ENCODE measurements at places on chromosomes 7 and 10.

DNA sequence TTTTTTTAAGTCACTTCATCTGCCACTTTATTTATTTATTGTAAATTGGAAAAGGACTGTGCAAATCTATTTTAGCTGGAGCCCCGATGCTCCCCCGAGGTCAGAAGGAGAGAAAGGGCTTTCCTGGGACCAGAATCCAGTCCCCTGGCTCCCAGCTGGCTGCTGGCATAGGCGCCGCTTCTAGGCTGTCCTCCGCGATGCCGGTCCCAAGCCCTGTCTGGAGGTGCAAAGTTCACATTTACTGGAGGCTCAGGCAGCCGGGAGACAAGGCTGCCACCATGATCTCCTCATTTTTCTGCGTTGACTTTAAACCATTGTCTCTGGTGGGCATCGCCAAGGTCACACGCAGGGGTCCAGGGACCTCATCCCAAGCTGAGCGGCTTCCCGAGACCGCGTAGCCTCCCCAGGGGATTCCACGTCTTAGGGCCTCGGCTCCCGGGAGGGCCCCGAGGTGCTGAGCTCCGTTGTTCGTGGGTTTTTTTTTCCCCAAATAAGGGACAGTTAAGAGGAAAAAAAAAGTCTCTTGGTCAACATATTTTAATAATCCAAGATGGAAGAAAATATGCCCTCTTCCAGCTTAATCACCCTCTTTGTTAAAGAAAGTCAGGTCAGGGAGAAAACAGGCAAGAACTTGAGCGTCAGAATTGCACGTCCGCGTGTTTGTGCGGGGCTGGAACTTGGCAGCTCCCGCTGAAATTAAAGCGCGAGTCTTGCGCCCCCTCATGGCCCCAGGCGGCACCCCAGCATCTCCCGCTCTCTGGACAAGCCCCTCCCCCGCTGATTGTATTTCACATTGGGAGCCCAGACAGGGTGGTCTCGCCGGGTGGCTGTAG is 11.9 kb downstream of the RGR start:
- peak; percentile 8 for DNase-seq

- DNase-seq, result no peak
Measured at GRCh38 chr7:41847606-41848005, 144.7 kb upstream of the INHBA start.

GRCh38 chr10:11393858-11394257 is 217.6 kb downstream of the USP6NL start:
- DNase-seq, result no peak

DNA sequence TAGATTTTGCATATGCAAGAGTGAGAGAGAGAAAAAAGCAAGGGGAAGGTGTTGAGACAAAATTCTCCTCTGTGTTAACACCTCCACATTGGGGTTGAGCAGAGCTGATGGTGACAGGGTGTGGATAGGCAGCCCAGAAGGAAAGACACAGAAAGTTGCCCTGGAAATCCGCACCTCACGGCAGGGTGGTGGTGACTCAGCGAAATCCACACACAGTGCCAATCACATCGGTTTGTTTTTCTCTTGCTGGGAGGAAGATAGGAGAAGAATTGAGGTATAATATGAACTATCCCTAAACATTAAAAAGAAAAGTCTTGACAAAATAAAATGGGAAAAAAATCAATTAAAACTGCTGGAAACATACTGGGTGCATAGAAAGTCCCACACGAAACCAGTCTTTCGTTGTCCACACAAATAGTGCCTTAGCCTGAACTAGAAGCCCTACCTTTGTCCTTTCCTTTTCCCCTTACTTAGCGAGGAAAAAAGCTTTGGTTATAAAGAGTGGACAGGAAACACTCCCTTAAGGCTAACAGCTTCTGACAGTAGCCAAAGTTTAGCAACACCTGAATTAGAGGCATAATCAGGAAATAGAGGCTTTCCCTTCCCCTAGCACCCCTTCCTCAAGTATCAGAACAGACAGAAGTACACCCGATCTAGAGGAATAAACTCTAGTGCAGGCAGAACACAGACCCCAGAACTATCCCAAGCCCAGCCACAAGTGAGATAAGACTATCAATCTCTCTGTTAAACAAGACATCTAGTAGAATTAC is 39.2 kb upstream of the DNAJC1 start:
- DNase-seq, result no peak

DNA sequence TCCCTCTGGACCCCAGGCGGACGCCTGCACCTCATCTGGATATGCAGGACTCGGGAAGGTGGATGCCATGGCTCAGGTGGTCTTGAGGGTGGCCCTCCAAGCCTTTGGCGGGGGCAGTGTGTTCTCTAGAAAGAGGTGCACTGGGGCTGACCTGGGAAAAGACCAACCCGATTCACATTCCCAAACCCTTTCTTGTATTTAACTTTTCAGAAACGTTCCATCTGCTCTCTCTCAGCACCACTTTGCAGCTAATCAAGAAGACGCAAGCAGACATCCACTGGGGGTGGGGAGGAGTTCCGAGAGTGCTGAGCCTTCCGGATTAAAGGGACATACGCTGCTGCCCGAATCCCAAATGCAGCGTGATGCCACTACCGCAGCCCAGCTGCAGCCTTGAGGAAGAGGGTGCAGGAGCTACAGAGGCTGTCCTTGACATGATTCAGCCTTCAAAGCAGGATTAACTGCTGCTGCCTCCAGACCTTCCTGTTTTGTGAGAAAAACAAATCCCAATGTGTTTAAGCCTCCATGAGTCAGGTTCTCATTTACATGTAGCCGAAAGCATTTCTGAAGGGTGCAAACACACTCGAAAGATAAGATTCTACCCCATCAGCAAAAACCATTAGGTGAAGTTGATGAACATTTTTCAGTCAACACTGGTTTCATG is 39.9 kb downstream of the RBM17 start:
- no peak for DNase-seq

DNA sequence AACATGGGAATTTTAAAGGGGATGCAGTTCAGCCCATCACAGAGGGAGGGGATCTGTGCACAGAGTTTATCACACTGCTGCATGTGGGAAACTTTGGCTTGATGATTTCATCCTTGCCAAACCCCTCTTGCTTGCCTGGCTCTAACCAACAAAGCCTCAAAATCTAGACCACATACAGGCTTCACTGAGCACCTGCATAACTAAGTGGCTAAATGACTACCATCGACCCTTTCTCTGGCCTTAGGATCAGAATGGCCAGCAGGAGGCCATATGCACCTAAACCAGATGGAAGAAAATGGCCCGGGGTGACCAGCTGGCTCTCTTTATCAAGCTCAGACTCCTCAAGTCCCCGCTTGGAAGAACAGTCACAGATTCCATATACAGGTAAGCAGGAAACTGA is 15.6 kb upstream of the ZNF25 start:
- no peak for DNase-seq

GRCh38 chr7:75737856-75738603 is 711 bp downstream of the HIP1 start:
- no peak for DNase-seq

DNA sequence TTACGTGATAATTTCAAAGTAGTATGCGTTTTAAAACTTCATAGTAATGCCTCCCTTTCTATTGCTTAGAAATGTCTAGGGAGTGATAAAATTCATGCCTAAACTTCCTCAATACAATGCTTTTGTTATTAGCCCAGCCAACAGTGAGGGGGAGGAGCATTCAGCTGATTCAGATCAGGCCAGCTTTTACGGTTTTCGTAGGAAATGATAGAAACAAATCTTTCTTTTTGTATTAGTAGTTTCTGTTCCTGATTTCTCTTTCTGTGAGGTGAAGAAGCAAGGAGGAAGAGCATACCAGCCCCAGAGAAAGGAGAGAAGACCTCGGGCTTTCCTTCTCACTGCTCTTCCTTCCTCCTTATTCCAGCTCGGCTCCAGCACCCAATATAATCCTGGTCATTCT is 35.2 kb upstream of the ITPRID1 start:
- DNase-seq, result no peak

DNA sequence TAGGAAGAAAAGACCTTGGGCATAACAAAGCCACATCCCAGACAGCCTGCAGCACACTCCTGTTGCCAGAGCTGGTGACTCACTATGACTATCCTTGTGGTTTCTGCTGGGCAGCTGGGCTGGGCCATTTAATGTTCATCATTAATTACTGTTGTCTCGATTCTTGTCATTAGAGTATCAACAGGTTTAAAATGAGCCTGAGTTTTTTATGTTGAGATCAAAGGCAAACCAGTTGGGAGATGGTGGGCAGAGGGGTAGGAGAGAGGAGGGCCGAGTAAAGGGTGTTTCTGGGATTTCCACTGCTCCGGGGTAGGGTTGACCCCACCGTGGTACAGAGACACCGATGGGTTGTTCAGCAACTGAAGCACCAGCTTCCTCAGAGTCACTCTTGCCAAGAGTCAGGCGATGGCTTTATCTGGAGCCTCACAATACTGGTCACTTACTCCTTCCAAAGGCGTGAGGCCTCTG is 128.7 kb upstream of the LYZL1 start:
- DNase-seq, result no peak

DNA sequence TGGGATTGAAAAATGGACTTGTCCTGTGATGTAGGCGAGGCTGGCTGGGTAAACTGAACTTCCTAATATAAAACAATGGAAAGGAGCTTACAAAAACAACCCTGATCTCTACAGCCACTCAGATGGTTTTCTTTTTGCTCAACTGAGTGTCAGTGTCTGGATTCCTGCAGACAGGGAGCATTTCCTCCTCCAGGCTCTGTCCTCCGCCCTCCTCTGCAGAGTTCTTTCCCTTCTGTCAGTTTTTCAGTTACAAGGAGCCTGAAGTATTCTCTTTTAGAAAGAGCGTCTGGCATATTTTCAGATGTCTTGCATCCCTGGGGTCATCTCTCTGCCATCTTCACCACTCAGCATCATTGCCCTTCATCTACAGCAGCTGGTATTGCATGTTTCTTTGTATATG is 50.0 kb upstream of the PITRM1 start:
- no peak for DNase-seq

DNA sequence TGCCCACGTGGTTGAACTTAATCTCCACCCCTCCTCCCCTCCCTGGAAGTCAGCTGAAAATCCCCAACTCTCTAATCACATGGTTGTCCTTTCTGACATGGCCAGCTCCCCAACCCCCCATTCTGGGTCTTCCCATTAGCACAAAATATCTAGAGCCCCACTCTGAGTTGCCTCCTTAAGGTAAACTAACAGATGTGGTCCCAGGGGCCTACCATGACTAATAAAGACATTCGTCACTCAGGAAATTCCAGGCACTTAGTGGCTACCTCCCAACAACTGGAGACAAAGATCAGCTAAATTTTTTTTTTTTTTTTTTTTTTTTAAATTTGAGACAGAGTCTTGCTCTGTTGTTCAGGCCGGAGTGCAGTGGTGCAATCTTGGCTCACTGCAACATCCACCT is 21.1 kb downstream of the CCDC126 start:
- DNase-seq, result no peak

- DNase-seq, result peak; percentile 36
Measured at GRCh38 chr7:65980478-65981250, 1.3 kb downstream of the GUSB start.
